Activated T-cell treated with anti-CD3 and anti-CD28 coated beads, Interleukin-2, amount 50 U/mL, for 4 hours (primary cell): ENCODE measurements at places on chromosomes 4 and X.

DNA sequence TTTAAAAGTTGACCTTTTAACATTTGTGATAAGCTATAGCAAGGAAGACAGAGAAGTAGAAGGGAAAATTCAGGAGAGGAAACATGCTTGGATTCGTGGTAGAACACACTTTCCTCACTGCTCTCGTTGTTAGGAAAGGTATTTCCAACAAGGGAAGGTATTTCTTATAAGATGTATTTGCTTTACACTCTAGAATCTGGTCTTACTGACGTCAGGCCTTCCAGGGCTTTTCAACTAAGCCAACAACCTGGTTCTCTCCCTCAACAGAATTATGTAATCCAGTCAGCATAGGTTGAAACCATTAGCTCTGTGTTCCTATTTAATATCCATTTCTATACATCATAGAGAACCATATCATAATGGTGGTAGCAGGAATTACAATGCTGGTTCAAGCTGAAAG lies 241.9 kb downstream of the SLC39A8 start:
- no peak for DNase-seq

- no peak for DNase-seq
Observed at GRCh38 chr4:7507381-7507780, 72.7 kb upstream of the PSAPL1 start.

DNA sequence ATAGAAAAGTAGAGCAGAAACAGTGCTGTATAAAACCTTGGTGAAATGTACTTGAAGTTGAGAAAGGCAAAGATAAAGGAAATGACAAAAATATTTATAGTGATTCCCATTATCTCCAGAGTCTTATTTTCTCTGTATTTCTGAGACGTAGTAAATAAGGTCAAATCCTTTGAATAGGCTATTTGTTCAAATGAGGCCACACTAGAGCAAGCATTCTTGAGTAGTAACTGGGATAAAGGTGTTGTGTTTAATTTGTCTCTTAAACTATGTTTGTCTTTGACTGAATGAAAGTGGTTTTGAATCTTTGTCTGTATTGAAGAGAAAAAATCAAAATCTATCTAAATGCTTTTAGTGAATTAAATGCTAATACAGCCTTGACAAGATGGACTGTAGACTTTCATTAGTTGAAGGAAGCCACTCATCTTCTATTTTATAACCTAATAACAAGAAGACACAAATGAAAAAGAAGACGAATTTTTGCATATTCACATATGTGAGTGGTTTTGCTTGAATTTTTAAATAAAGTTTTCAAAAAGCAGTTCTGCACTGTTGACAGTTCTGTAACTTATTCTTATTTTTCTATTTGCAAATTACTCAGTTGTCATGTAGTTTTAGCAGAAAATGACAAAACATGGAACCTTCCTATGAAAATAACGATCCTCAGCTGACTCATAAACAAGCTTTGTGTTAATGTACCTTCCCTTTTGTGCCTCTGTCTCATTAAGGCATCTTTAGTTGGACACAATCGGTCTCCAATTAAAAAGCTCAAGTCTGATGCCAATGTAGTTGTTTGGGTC lies 94.8 kb upstream of the PCDH18 start:
- DNase-seq: no peak

- DNase-seq: no peak
Observed at GRCh38 chr4:159096434-159096833, 6.4 kb upstream of the RAPGEF2 start.

DNA sequence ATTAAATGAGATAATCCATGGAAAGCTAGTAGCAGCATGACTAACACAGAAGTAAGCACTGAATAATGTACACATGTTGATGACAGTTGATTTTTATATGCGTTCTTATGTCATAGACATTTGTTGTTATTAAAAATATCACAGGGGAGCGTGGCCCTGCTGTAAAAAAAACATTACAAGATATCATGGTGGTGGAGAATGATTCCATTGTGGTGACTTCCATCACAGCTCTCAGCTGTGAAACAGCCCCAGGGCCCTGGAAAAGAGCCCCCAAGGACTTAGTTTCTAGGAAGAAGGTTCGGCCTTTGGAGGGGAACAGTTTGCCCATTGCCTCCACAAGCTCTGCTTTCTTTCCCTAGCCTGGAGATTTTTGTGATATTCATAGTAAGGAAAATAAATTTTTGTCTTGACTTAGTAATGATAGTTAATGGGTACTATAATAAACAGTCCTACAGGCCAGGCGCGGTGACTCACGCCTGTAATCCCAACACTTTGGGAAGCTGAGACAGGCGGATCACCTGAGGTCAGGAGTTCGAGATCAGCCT lies 49.9 kb downstream of the FAM114A1 start:
- no peak for DNase-seq

DNA sequence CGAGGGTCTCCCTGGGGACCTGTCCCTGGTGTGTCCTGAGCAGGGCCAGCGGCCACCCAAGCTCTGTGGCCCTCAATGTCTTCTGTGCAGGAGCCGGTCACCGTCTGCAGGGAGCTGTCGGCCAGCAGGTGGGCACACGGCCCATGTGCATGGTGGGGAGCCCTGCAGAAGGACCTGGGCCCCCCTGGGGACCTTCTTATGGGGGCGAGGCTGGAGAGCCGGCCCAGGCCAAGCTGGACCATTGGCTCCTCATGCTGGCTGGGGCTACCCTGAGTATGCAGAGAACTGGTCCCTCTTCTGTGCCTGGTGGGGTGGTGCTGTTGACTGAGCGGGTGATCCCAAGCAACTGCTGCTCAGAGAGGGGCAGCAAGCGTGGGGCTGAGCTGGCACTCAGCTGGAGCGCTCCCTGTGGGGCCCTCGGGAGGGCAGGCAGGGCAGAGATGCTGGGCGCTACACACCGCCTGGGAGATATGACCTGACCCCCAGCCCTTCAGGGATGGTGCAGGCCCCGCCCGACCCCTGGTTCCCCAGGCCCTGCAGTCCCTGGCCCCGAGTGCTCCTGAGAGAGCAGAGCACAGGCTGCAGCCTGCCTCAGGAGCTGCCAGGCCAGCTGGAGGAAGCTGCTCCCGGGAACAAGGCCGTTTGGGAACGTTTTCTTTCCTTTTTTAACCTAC lies 14.8 kb downstream of the NAT8L start:
- DNase-seq: no peak

GRCh38 chr4:8656711-8657380 lies 64.3 kb downstream of the CPZ start:
- DNase-seq: no peak

DNA sequence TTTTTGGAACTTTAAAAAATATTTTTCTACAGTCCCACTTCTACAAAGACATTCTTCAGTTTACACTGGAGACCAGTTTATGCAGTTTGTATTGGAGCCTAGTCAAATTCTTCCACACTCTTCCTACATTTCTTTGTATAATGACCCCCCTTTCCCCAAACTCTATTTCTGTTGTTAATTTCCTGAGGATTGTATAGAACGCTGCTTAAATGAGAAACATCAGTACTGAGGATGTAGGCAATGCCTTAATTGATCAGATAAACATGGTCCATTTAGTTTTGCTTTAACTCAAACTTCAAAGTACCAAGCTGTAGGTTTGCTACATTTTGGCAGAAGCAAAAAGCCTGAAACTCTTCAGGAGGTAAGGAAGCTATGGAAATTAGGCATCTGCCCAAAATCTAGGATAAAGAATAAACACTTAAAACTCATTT lies 155.5 kb downstream of the SLC7A11 start:
- DNase-seq: no peak

DNA sequence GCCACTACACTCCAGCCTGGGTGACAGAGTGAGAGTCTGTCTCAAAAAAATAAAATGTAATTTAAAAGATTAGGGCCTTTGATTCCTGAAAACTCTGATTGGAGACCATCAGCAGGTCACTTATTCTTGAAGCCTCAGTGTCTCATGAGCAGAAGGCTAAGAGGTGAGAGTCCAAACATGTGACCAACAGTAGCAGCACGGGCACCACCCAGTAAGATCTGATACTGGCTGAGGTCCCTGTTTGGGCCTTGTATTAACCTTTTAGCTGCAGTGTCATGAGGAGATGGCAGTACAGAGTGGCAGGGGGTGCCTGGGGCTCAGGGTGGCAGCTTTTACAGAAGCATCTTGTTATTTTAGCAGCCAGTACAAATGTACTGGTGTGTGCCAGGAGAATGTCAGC lies 89.3 kb downstream of the FHDC1 start:
- no peak for DNase-seq

DNA sequence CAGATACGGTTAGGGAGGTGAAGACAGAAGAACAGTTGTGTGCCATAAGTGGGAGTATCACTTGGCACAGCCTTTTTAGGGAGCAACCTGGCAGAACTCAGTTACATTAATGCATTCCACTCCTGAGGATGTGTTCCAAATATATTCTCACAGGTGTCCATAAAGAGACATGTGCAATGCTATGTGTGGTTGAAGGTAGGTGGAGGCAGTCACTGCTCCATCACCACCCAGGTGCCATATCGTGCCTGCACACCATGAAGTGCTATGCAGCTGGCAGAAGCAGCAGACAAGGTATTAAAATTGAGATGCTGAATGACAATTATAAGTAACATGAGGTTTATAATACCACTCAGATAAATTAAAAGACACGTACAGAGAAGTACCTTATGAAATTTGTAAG lies 248.0 kb upstream of the SFRP2 start:
- no peak for DNase-seq

DNA sequence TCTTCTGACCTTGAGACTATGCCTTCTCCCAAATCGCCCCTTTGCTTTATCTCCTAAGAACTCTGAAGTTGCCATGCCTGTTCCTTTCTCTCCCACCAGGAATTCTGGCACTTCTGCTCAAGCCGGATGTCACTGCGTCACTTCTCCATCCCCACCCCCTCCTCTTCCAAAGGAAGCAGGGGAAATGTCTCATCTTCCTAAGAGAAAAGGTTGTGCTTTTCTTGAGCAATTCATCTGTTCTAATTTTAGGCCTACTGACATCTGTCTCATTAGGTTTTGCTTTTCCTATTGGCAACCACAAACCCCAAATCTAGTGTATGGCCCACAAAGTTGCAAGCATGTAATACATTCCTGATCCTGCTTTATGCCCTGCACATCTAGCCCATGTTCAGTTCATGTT lies 163.1 kb upstream of the PLAC1 start:
- no peak for DNase-seq

GRCh38 chr4:173212379-173212778 lies 43.8 kb downstream of the GALNT7 start:
- DNase-seq: no peak

DNA sequence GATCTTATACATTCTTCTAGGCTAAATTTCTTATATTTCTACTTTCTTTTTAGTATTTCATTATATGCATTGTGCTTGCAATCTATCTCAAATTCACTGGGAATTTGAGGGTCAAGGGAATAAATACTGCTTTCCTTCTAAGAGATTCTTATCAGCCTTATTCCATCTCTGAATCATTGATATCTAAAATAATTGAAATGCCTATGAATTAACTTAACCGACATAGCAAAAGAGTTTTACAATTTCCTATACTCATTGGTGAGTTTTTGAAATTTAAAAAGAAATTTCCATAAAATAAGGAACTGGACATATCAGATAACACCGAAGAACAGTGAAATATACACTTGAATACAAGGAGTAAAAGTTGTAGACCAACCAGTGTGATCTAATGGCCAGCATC lies 373.7 kb downstream of the NAF1 start:
- no peak for DNase-seq

DNA sequence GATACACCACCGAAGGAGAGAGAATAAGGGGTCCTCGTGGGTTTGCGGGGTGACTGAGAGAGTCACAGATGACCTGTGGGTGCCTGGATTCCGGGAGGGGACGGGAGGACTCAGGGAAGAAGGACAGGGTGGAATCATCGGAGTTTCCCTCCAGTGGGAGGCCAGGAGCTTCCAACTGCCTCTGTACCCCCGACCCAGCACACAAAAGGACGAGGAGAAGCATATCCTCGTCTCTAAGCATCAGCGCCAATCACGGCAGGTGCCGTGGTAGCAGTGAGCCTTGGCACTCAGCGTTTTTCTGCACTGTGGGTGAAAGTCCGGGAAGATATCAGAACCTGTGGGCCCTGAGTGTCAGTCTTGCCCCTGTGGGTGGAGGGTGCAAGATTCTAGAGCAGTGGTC lies 62.0 kb downstream of the ASMT start:
- DNase-seq: no peak

DNA sequence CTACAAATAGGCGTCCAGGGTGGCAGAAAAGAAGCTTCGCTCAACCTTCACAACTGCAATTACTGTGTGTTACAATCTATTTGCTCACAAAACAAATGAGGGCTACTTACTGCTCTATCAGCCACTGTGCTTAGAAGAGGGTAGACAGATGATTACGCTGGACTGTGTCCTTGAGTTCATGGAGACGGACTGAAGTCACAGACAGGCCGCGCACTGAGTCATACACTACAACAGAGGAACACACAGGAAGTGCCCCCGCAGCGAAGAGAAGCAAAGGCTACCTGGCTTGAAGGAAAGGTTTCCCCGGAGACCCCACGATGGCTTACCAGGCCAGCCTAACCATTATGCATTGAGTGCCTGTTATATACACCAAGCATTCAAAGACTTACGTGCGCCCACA lies 25.6 kb downstream of the FAT1 start:
- DNase-seq: no peak

- no peak for DNase-seq
Observed at GRCh38 chrX:29090811-29091210, 503.6 kb downstream of the IL1RAPL1 start.

GRCh38 chr4:118941799-118942198 lies 53.1 kb downstream of the SYNPO2 start:
- no peak for DNase-seq

- no peak for DNase-seq
Observed at GRCh38 chrX:101619364-101619763, 1.6 kb upstream of the ARMCX6 start.

- no peak for DNase-seq
Observed at GRCh38 chrX:150573702-150574101, 5.3 kb downstream of the MTM1 start.

- DNase-seq: no peak
Observed at GRCh38 chr4:19823781-19824180, 427.9 kb upstream of the SLIT2 start.

- no peak for DNase-seq
Observed at GRCh38 chr4:79281566-79282359, 44.1 kb downstream of the NAA11 start.

GRCh38 chr4:56902703-56903102 lies 5.0 kb upstream of the REST start:
- no peak for DNase-seq
